ENCODE measurements at places on chromosomes 12 and 14.

DNA sequence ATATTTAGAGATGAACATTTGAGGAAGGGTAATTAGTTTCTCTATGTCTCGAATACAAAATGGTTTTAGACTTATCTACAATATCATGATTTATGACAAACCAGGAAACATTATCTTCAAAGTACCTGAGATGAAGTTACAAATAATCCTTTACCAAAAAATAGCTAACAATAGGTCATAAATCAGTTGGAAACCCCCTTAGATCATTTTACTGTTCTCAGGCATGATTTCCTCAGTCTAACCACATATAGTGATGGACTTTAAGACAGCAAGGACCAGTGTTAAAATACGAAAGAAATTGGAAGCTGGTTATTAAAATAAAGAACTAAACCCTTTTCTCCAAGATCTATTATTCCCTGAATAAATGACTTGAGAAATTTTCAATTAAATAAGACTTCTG lies 235.4 kb downstream of the RASSF9 start:
- no peak for DNase-seq

DNA sequence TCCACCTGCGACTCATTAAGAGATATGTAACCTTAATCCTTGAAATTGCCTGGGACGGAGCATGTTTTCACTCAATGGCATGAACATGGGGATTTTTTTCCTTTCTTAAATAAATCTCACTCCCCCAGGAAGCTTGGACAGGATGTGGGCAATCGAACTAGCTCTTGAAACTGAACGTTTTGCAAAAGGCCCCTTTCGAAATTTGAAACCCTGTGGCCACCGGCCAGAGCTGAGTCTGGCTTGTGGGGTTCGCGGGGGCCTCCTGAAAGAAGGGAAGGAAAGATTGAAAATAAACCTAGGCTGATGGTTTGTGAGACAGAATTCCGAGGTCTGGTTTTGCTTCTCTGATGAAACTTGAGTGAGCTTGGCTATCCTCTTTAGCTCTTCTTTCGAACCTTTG lies 101.4 kb upstream of the RTL1 start:
- peak; percentile 44 for DNase-seq

DNA sequence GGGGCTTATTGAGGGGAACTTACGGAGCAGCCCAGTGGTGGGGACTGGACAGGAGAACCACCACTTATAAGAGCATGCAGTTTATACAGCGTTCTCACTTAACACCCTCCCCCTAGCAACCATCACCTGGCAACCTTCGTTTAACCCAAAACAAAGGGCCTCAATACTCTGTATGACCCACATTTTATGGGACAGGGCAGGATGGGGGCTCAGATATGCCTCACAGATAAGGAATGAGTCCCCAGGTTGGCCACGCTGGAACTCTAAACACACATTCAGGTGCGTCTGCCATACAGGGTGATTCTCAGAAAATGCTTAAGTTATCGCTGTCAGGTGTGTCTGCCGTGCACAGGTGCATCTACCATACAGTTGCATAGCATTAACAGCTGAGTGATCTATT lies 99.2 kb downstream of the GCH1 start:
- DNase-seq = no peak

DNA sequence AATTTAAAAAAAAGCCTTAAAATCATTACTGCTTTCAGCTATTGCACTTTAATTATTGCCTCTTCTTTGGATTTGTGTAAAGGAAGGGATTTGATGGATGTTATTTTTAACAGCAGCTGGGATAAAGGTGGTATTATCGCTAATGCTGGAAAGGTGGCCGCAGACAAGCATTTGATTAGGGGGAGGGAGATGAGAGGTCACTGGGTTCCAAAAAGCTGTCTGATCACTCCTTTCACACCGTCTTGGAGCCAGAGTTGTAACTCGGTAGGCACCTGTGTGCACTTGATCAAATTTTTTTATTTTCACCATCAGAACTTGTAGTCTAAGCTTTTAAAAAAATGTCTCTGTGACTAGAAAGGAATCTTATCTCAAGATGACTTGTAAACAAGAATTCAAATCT lies 99.8 kb downstream of the AKAP6 start:
- DNase-seq = no peak

- peak; percentile 71 for DNase-seq
These were observed 36.8 kb upstream of the G2E3 start for GRCh38 chr14:30521899-30522736.
